ENCODE measurements at places on chromosomes 11 and 22.
A peak's percentile ranks its signal among the peaks of the same experiment; 100 is the strongest.

DNA sequence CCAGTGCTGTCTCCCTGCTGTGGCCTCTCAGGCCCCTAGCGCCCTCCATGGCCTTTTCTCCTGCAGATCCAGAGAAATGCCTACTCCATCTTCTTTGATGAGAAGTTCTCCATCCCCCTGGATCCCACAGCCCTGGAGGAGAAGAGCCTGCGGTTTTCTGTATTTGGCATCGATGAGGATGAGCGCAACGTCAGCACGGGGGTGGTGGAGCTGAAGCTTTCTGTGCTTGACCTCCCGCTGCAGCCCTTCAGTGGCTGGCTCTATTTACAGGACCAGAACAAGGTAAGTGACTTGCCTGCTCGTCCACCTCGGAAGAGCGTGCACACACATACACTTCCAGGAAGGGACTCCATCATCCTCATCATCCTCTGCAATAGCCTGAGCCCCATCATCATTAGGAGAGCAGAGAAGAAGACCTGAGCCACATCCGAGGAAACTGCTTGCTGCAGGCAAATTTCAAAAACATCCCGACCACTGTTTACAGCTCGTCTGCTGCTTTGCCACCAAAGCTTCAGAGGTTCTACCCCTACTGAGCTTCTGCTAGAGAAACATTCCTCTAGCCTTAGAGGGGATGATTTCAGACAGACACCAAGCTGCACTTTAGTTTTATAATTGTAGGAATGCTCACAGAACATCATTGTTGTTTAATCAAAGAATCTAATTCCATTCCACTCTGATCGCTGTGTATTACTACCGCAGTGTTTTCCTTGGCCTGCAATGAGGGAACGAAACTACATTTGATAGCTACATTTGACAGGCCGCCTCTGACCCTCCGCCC is 12.9 kb upstream of the RHOD start:
- DNase-seq, result no peak

DNA sequence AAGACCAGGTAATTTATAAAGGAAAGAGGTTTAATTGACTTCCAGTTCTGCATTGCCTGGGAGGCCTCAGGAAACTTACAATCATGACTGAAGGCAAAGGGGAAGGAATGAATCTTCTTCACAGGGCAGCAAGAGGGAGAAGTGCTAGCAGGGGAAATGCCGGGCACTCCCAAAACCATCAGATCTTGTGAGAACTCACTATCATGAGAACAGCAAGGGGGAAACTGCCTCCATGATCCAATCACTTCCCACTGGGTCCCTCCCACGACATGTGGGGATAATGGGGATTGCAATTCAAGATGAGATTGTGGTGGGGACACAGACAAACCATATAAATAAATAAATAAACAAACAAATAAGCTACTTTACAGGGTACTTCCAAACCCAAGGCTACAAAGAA is 28.8 kb upstream of the EXPH5 start:
- no peak for DNase-seq

DNA sequence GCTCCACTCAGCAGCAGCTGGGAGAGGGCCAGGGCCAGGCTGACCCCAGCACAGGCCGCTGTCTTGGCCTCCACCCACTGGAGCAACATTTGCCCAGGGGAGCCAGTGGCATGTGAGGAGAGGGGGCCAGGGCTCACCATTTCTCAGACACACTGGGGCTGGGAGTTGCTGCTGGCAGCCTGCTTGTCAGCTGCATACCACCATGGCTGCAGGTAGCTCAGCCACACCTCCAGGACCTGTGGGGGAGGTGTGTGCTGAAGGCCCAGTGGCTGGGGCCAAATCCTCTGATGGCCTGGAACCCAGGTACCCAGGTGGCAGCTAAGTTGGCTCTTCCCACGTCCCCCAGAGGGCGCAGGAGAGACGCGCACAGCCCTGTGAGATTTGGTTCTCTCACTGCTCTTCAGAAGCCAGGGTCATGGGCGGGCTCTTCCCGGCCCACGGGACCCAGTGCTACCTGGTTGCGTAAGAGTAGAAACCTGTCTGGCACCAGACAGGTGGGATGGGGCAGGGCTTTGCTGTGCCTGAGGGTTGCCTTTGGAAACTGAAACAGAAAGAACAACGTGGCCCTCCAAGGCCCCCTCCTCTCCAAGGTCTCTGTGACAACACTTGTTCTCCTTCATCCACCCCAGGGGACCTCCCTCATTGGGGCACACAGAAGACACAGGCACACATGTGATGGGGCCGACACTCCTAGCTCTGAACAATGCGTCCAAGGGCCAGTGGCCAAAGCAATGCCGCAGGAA is 98.8 kb downstream of the MED15 start:
- peak; percentile 83 for DNase-seq

DNA sequence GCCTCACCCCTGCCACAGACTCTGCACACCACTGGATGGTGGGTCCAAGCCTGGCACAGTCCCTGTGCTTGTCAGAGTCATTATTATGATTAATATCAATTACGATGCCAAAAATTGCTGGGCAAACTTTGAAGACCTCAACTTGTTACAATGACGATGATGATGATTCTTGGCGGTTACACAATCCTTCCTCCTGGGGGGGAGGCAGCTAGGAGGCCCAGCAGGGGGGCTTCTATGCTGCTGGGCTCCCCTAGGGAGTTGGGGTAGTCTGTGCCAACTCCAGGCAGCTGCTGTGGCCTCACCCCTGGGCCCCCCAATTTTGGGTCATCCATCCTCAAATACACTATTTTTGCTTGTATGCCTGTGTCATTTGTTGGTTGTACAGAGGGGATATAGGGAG is 12.0 kb downstream of the SLC35E4 start:
- DNase-seq, result no peak

DNA sequence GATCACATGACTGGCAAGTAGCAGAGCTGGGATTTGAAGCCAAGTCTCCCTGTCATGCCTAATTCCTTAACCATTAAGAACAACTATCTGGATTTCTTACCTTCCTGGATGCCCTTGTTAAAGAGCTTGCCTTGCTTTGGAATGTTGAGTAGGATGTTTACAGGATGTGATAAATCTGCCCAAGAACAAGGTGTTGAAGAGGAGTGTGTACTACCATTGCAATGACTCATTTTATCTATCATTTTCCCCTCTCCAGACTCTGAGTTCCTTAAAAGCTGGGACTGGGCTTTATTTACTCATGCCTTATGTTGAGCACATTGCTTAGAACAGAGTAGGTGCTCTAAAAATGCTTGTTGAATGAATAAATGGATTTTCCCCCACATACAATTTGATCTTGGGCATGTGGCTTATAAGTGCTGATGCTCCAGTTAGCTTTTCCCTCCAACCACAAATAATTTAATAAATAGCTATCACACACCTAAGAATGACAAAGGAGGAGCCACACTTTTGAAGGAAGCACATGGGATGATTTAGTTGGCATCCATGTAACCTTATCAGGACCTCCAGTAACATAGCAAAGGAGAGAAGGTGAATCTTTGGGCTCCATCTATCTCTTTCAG is 268.6 kb upstream of the SESN3 start:
- no peak for DNase-seq

- peak; percentile 71 for DNase-seq
Observed at GRCh38 chr11:128686745-128687177, 7.1 kb upstream of the FLI1 start.

GRCh38 chr11:45538939-45539338 is 126.5 kb downstream of the CHST1 start:
- DNase-seq, result no peak

GRCh38 chr11:5368502-5369043 is 15.0 kb upstream of the OR51M1 start:
- DNase-seq, result no peak

DNA sequence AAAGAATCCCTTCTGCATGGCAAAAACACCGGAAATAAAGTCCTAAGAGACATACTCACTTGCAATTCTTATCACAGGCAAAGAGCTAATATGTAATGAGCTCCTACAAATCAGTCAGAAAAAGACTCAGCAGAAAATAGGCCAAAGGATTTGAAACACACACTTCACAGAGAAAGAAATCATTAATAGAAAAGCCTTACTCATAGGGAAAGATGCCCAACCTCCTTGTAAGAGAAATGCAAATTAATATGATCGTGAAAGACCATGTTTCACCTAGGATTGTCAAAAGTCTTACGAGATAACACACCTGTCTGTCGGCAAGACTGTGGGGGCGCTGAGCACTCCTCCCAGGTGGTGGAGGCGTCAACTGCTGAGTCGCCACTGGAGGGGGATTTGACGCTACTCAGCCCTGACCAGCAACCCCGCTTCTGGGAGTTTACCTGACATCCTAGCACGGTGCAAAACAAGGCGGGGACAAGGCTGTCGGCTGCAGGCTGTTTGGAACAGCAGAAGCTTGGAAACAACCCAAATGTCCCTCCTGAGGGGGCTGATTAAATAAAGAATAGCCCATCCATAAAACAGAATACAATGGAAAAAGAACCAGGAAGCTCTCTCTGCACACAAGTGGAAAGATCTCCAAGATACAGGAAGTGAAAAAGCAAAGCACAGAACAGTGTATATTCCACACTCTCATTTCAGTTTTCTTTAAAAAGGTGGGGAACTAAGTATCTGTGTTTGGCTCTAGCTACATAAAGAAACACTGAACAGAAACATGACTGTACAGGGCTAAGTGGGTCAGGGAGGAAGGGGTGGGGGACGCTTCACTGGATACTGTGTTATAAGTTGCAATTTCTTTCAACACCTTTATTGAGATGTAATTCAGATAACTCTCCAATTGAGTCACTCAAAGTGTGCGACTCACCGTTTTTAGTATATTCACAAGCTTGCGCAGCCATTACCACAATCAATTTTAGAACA is 11.5 kb downstream of the CSNK1E start:
- no peak for DNase-seq

GRCh38 chr11:66275396-66275795 is 2.6 kb upstream of the CNIH2 start:
- DNase-seq, result no peak

GRCh38 chr11:70070706-70071105 is 7.4 kb upstream of the ANO1 start:
- peak; percentile 23 for DNase-seq

- peak; percentile 79 for DNase-seq
Observed at GRCh38 chr22:20591660-20592310, 84.4 kb downstream of the MED15 start.

DNA sequence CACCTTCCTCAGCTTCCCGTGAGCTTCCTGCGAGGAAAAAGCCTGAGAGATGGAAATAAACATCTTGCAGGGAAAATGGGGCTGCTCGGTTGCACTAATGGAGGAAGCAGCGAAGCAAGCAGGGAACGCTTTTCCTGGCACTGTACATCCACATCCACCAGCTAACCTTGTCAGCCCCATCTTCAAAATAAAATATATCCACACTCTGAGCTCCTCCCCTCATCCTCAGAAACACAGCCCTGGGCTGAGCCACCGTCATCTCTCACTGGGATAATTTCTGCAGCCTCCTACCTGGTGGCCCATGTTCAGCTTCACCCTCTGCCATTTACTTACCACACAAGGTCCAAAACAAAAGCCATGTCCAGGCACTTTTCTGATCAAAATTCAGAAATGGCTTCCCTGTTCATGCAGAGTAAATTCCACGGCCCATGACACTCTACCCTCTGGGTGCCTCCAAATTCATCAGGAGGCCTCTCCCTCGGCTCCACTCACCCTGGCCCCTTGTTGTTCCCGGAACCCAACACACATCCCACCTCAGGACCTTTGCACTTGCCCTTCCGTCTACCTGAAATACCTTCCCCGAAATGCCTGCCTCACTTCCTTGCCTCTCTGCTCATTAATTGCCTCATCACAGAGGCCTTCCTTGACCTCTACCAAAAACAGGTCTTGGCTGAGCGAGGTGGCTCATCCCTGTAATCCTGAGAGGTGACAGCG is 13.0 kb downstream of the C11orf86 start:
- no peak for DNase-seq

DNA sequence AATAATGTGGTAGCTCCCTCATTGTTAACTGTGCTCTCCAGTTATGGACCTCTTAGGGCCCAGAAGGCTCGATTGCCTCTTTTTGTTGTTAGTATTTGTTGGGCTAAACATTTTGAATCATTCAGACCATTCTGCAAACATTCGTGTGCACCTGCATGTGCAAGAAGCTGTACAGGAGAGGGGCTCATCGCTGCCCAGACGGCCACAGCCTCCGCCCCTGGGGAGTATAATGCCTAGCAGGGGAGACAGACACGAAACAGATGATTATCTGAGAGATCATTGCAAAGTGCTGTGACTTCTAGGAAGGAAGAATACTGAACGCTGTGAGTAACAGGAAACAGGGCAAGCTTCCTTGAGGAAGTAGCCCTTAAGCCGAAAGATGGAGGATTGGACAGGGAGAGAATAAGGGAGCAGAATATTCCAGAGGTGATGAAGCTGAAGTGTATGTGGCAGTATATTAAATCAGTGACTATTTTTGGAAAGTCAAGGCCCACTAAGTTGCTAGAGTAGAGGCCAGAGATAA is 123.3 kb upstream of the RASSF10 start:
- no peak for DNase-seq

DNA sequence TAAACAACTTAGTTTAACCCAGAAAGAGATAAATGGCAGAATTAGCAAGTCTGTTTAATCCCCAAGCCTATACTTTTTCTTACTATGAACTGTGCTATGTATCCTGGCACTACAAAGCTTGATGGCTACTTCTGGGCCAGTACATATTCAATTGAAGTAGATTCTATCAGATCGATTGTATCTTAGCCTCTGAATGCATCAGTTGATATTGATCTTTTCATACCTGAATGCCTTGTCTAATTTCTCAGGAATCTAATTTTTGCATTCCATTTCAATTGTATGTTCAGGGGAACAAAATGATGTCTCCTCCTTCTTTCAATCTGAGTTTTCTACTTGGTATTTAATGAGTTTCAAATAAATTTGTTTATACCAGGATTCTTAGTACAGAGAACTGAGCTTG is 1137.9 kb downstream of the LRRC4C start:
- DNase-seq, result no peak

DNA sequence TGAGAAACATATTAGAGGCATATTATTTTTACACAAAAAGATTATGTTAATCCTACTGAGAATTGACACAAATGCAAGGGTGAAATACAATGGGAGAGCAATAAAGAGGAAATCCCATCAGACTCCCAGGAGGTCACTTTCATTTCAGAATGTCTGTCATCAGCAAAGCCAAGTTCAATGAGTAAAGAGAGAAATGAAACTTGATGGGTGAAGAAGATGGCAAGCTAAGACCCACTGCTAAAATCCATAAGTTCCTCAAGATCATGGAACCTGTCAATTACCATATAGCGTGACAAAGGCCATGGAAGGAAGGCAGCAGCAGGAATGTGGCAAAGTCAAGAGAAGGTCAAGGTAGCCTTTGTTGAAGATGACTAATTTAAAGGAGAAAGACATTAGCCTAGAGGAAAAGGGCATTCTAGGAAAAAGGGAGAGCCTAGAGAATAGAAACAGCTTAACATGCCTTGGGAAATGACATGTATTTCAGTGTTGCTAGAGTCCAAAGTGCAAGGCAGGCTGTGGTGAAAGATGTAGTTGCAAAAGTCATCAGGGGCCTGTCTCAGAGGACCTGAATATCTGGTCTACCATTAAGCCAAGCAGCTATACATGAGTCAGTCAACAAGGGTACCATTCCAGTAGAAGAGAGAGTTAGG is 43.1 kb downstream of the FAM168A start:
- no peak for DNase-seq

Measured in H1 (cell line).